ENCODE measurements at places on chromosomes 2 and 18.
A peak's percentile ranks its signal among the peaks of the same experiment; 100 is the strongest.

DNA sequence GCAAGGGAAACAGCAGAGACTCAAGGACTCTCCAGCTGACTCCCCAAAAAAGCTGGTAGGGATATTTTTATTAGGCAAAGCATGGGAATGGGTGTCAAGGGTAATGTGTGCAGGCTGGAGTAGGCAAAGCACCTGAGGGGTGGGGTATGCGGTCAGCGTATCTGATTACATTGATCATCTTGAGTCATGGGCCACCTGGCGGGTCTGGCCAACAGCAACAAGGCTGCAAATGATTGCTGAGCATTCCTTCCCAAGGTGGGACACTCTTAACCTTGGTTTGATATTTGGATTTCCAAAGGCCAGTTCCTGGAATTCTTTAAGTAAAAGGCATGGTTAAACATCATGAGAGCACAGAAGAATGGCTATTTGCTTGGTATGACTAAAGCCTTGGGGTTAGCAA, 32.6 kb upstream of the CCBE1 start:
- DNase-seq = no peak

DNA sequence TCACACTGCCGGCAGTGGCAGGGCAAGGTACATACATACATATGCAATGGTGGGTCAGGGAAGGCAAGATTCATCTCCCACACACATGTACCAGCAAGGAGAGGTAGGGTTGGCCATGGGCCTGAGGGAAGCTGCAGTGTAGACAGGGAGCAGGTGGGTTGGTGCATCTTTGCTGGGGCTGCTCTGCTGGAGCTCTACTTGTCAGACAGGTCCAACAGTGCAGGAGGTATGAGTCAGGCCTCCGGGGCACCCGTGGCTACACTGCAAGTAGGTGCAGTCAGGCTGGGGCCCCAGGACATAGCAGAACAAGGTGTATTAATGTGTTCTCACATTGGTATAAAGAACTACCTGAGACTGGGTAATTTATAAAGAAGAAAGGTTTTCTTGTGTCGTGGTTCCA, 281.1 kb upstream of the COL3A1 start:
- DNase-seq = no peak

DNA sequence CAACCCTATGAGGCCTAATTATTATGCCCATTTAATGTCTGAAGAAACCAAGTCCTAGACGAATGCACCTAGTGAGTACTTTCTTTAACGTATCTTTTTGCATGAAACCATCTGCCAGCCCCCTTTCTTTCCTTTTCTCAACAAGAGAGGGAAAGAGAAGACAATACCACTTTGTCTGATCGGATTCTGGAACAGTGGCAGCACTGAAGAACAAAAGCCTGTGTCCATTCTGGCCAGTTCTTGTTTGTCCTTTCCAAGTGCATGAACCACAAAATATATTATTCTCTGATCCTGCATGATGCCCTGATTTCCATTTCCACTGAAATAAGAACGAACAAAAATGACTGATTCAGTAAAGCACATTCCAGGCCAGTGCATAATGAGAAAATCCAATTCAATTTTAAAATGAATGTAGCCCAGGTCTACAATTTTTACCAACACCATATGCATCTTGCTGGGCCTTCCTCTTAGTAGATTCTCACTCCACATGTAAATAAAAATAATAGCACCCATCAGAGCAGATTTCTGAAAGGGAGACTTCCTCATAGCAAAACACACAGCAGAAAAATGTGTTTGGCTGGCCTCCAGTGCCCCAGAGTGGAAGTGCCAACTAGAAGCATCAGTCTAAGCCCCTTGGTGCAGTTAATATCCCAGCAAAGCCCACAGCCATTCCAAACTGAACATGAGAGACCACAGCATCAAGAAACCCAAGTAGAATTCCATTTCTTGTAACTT, 422.6 kb upstream of the ID2 start:
- DNase-seq = no peak

- DNase-seq = no peak
Measured at GRCh38 chr2:19352946-19353720, 5.3 kb downstream of the OSR1 start.

DNA sequence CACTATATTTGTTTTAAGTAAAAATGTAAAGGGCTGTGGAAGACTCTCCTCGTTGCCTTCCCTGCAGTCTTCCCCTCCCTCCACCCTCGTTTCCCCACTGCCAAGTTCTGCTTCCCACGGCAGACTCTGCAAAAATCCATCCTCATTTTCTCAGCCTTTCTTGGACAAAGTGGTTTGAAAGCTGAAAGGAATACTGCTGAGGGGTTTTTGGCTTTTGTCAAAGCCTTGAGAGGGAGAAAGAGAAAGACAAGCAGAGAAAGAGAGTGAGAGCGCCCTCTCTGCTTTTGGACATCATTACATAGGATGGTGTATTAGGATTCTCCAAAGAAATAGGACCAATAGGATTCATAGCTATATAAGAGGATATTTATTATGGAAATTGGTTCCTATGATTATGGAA, 455.9 kb upstream of the SOX11 start:
- DNase-seq = no peak

DNA sequence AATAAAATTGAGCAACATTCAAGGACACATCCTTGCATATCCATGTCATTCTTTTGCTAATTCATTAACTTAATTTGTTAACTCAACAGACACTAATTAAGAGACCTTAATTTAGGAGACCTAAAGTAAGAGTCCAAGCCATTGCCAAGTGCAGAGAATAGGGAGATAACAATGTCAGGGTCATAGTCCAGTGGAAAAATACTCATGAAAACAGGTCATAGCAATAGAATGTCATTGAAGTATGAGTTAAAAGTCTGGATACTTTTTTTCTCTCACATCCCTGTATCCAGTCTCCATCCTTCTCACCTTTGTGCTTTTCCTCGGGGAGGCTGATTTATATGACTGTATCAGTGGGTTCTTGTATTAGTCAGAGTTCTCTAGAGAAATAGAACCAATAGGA, 26.6 kb upstream of the DPP4 start:
- DNase-seq = no peak

DNA sequence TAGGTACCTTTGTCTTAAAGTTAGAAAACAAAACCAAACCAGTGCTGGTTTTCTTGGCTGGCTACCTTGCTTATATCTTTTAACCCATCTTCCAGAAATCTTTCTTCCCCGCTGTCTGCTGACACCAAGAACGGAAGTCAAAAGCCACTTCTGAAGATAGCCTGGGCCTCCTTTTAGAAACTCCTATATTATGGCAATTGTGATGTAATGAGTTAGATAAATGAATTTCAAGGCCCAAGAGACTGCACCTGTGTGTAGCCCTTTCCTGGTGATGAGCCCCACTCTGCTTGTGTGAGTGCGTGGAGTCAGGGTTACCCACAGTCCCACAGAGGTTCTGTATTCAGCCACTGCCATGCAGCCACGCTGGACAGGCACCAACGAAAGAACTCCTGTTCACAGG, 60.7 kb downstream of the ARMC9 start:
- DNase-seq = no peak

DNA sequence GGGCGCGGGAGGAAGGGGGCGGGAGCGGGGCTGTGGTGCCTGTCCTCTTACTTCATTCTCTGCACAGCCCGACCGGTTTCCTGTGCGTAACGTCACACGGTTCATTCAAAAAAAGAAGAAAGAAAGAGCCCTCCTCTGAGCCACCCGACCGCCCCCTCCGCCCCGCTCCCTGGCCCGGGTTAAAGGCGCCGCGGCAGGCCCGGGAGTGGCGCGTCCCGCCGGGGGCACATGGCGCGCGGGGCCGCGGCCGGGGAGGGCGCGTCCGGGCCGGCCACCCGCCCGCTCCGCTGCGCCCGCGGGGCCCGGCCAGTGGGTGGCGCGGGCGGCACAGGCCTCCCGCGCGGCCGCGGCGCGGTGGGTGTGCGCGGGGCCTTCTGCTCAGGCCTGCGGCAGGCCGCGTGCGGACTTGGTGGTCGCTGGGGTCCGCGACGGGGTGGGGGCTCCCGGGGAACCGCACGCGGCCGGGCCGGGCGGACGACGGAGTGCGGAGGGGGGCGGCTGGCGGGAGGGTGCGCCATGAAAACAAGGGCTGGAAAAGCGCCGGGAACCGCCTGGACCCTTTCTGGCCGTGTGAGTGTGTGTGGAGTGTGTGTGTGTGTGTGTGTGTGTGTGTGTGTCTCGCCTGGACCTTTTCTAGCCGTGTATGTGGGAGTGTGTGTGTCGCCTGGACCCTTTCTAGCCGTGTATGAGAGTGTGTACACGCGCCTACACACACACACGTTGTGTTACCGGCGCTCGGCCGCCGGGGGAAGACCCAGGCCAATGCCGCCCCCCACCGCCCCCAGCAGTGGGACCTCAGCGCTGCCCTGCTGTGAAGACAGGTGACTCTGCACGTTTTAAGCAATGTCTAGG, 780 bp upstream of the BCL2 start:
- DNase-seq = peak; percentile 84

- no peak for DNase-seq
Measured at GRCh38 chr2:120203251-120204021, 19.8 kb downstream of the TMEM185B start.

DNA sequence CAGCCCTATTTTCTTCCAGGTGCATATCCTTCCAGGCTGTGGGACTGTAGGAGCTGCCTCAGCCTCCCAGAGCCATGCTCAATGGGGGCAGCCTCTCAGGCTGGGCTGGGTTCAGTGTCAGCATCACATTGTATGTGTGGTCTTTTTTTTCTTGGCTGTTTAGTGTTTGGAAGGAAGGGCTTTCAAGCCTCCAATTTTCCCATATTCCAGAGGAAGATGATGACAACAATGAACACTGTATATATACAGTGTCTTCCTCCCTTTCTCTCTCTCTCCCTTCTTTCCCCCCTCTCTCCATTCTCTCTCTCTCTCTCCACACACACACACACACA, 326.4 kb downstream of the DYSF start:
- DNase-seq = no peak

DNA sequence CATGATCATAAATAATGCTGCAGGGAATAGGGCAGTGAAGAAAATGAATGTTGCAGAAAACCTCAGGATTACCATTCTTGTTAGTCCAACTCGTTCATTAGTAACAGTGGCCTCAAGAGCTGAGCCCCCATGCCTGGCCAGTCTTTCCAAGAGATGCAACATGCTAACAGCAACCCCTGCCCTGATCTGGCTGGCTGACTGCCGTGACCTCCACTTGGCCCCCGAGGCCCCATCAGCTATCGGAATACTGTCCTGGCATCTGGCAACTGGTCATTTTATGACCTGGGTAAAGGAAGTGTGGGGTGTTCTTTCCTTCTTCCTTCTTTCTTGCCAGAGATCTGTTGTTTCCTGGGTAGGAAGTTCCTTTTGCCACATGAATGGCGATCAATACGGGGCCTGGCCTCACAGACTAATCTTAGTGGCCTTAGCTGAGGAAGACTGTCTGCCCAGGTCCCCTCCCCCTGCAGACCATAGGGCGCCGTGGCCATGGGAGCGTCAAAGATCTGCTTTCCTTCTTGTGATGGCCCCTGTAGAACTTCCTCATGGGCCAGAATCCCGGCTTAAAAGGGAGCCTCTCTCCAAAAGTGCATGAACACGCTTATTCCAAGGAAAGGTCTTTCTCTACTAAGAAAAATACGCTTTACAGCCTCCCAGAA, 10.6 kb upstream of the TRABD2A start:
- no peak for DNase-seq

GRCh38 chr2:177670791-177671535, 278.4 kb downstream of the AGPS start:
- no peak for DNase-seq

DNA sequence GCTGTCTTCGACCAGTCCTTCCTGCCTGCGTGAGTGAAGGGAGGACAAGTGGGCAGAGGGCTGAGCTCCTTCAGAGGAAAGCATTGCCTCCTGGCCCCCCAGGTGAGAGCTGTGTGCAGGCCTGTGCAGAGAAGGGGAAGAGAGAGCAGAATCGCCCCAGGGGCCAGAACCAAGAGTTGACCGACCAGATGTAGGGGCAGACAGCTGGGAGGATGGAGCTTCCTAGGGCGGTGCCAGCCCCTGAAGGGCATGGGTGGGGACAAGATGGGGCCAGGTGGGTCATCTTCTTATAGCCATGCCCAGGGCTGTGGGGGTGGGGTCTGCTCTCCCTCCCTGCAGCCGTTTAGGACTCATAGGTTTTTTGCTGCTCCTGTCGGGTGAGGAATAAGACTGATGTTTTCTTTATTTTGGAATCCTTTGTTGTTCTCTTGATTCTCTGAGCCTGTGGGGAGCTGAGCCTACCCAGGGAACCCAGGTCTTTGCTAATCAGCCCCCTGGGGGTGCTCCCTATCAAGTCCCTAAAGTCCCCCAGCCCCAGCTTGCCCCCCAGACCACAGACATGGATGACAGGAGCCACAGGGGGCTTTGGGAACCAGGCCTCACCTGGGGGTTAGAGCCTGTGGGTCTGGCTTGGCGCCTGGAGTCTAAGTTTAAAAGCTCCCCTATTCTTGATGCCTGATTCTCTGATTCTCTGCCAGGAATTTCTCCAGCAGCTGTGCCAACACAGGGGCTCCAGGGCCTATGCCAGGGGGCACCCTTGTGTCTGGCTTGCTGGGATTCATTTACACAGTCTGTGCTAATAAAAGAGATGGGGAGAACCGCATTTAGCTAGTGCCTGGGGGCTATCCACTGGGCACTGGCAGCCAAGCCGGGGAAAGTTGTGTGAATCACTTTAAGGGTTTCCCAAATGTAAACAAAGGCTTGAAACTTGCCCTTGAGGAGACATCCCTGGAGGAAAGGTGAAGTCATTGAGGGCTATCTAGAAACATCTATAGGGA, 9.3 kb upstream of the EFHD1 start:
- no peak for DNase-seq

GRCh38 chr2:240179186-240179815, 38.8 kb upstream of the OTOS start:
- DNase-seq = no peak

GRCh38 chr2:120670371-120670770, 65.3 kb upstream of the GLI2 start:
- DNase-seq = no peak

DNA sequence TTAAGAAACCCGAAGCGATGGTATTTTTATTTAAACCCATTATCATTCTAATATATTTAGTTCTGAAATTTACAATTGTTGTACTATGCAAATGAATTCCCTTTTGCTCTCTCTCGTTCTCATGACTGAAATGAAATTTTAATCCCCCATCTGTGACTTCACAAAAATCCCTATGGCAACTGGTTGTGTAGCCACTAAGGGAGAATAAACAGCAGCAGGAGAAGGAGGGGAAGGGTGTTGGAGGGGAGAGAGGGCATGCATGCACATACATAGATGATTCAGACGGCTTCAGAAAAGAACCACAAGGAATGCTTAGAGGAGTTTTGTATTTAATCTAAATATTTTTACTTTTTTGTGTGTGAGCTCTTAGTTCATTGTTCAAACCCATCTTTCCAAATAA, 36.8 kb downstream of the CPS1 start:
- DNase-seq = no peak

- no peak for DNase-seq
Measured at GRCh38 chr2:7411691-7412090, 494.5 kb downstream of the RNF144A start.

- no peak for DNase-seq
Measured at GRCh38 chr18:49668574-49669275, 106.9 kb downstream of the LIPG start.

DNA sequence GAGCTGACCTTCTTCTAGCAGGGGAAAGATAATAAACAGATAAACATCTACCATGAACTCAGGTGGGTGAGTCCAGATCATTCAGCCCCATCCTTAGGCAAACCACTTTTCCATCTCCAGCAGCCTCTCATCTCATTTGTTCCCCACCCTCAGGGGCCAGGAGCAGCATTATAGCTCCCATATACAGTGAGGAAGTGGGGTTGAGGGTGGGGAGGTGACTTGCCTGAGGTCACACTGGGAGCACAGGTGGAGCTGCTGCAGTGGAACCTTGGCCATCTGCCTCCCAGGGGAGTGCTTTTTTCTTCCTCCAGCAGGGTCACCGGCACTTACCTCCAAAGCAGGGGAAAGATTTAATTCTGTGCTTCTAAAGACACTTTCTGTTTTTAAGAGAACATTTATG, 212.5 kb upstream of the SMAD2 start:
- no peak for DNase-seq
